Ammon's horn (tissue), 1 donor: ENCODE measurements at places on chromosomes 6 and 20.

GRCh38 chr20:15977026-15977425 is 596.2 kb downstream of the KIF16B start:
- DNase-seq = no peak

GRCh38 chr6:14772188-14772587 is 473.7 kb upstream of the JARID2 start:
- no peak for DNase-seq

- no peak for DNase-seq
Observed at GRCh38 chr6:144653885-144654505, 368.9 kb downstream of the UTRN start.

GRCh38 chr6:67475700-67476099 is 1159.4 kb upstream of the ADGRB3 start:
- DNase-seq = no peak

DNA sequence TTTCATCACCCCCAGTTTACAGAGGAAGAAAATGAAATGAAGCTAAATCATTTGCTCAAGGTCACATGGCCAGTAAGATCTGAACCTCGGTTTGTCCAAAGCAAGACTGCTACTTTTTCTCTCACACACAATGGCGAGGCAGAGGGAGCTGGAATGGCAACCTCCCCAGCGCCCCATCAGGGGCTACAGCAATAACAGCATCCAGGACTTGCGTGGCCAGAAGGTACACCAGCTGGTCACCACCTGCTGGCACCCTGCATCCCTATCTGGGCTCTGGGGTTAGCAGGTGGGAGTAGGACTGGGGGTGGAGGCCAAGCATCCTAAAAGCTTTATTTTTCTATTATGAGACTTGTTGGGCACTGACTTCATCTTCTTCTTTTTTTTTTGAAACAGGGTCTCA is 41.3 kb downstream of the TTI1 start:
- no peak for DNase-seq

GRCh38 chr6:140264431-140264830 is 890.0 kb upstream of the CITED2 start:
- DNase-seq = no peak

- no peak for DNase-seq
Observed at GRCh38 chr6:13295576-13295975, 32.8 kb downstream of the TBC1D7 start.

- peak; percentile 7 for DNase-seq
Observed at GRCh38 chr6:152428126-152428525, 209.0 kb downstream of the SYNE1 start.

DNA sequence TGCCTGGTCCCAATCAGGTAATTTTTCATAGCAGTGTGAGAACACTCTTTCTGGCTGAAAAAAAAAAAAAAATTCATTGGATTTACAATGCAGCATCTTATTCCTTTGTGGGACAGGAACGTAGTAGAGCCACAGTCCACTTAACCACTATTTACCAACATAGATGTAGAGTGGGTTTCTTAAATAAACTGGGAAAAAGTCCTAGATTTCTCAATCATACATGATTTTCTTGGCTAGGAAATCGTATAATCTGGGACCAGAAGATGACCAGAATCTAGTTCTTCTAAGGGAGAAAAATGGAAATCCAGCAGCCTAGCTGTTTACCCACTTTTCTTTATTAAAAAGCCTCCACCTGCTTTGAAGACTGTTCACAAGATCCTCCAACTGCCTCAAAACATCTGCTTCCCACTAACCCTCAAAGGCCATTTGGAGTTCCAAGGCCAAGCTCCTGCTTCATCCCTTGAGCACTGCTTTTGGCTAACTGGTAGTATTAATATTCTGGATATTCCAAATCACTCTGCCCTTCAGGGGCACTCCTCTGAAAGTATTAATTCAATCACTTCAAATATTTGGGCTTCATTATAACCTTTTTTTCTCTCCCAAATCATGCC is 70.4 kb downstream of the FYN start:
- DNase-seq = no peak

- DNase-seq = no peak
Observed at GRCh38 chr6:105744815-105745214, 341.3 kb upstream of the PRDM1 start.

DNA sequence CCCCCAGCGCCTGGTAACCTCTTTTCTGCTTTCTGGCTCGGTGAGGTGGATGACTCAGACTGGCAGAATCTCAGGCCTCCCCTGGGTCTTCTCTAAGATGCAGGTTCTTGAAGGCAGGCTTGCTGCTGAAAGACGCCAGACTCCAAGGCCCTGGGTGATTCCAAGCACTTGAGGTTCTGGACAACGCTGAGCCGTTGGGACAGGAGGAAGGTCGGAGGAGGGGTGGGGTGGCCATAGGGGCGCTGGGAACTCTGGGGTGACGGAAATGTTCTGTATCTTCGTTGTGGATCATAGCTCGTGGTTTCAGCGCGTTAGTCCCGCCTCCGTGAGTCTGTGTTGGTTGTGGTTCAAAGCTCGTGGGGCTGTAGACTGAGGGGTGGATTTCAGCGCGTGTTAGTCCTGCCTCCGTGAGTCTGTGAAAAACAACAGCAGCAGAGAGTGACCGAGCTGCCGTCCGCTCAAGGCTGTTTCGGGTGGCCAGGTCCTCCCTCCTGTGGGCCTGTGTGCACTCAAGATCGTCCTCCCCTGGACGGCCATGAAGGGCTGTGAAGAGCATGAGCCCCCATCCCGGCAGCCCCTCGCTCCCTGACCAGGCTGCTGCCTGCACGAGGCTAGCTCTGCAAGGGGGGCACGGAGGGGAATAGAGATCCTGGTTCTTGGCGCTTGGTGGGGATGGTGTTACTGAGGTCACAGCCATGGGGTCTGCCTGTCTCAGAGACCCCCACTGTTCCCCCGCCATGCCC is 7.7 kb downstream of the NTSR1 start:
- no peak for DNase-seq

DNA sequence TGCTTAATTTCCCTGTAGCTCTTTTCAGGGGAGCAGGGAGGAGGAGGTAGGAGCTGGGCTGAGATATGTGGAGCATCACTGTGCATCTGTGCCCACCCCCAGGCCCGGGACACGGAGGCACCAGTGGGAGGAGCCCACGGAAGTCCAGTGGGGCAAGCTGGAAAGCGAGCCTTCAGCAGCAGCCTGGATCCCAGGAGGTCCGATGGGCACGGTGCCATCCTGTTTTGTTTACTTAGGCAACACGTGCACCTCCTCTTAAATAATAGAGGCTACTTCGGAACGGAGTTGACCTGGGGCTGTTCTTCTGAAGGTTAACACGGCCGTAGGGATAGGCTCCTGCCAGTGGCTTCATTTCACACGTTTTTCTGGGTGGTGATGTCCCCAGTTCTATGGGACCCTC is 51.6 kb downstream of the CDH4 start:
- no peak for DNase-seq

DNA sequence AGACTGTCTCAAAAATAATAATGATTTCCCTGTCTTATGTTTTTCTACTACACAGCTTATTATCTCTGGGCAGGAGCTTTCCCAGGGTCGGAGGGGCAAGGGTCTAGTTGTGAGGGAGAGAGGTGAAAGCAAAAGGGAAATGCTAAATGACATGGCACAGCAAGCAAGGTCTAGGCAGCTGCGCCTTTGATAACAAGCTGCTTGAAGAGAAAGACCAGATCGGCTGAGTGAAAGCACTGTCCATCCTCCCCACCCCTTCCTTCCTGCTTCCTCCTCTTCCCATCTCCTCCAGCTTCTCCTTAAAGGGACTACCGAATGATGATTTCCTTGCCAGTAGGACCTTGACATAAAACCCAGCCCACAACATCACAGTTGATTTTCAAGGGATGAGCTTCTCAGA is 158.1 kb upstream of the AKAP12 start:
- no peak for DNase-seq

GRCh38 chr20:35200267-35200666 is 26.2 kb upstream of the MMP24 start:
- DNase-seq = no peak

DNA sequence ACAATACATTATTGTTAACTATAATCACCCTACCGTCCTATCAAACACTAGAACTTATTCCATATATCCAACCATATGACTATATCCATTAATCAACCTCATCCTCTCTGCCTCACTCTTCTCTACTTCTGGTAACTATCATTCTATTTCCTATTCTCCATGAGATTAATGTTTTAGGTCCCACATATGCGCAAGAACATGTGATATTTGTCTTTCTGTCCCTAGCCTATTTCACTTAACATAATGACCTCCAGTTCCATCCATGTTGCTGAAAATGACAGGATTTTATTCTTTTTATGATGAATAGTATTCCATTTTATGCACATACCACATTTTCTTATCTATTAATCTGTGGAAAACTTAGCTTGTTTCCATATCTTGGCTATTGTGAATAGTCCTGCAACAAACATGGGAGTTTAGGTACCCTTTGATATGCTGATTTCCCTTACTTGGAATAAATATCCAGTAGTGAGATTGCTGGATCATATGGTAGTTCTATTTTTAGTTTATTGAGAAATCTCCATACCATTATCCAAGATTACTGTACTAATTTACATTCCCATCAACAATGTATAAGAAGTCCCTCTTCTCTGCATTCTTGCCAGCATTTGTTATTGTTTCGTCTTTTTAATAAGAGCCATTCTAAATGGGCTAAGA is 289.4 kb upstream of the GJE1 start:
- DNase-seq = no peak

GRCh38 chr6:77425671-77426070 is 37.6 kb downstream of the HTR1B start:
- DNase-seq = no peak

DNA sequence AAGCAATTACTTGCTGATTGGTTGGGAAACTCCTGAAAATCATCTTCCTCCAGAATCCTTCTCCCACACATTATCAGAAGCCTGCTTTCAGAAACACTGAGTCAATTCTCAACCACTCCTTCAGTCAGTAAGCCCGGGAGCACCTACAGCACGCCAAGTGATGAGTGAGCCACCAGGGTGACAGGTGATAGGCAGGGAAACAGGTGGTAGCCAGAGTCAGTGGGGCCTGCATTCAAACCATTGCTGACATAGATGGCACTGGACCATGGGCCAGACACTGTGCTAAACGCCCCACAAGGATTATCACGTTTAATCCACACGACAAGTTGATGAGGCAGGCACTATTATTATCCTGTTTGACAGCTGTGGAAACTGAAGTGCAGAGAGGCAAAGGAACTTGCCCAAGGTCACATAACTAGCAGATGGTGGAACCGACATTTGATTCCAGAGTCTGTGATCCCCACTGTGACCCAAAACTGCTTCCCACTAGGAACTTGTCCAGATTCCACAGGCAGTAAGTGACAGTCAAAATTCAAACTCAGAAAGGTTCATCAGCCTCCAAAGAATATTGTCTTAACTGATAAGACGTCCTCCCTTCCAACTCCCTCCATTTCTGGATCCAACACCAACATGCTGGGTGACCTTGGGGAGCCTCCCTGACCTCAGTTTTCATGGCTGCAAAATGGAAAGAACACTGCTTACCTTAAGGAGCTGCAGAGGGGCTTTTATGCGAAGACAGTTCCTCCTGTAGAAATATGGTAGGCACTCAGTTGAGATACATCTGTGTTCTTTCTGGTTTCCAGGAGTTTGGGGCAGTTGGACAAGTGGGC is 23.9 kb upstream of the TOP1 start:
- no peak for DNase-seq

DNA sequence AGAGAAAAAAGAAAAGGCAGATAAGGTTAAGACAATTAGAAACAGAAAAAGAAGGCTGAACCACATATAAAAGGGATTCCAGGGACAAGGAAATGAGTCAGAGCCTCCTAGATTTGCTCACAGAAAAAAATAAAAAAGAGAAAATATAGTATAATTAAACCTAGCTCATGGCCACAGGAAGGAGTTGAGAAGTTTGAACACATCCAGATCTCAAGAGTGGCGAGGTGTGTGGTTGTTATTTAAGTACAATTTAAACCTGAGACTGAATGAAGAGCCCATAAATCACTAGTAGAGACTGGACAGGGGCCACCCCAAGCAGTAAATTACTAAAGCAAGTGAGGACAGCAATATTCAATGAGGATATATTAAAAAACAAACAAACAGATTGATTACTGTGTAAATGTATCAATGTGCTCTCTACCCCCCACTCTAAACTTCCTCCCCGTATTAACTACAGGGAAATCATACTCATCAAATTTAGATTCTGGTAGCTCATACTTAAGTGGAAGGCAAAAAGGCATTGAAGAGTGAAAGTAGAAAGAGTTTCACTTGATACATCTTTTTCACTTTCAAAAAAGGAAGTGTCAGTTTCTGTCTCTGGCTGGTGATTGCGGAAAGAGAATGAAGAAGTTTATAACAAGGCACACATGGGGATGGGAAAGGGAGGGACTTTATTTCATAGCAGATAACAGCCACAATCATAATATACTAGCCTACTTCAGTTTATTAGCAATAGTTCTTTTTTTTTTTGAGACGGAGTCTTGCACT is 49.3 kb upstream of the SCAF8 start:
- DNase-seq = no peak

DNA sequence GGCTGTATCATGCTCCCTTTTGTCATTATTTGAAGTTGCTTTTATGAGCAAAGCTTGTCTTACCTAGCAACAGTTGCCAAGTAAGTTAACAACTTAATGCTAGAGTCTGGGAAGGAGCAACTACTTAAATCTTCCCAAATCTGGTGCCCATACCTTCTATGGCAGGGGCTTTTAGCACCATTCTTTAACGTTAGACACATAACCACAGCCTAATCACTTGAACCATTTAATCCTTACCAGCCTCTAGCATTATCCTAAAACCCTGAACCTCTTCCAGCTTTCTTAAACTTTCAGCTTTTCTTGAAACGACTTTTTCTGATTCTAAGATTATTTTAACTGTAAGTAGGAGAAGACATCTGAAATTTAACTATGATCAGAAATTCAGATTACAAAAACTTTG is at the start of gene C6orf163:
TSS of gene C6orf163 (plus strand) at position 83 of the 400 bp plus-strand sequence. CDS start at position 370, 287 bp downstream.
- no peak for DNase-seq

DNA sequence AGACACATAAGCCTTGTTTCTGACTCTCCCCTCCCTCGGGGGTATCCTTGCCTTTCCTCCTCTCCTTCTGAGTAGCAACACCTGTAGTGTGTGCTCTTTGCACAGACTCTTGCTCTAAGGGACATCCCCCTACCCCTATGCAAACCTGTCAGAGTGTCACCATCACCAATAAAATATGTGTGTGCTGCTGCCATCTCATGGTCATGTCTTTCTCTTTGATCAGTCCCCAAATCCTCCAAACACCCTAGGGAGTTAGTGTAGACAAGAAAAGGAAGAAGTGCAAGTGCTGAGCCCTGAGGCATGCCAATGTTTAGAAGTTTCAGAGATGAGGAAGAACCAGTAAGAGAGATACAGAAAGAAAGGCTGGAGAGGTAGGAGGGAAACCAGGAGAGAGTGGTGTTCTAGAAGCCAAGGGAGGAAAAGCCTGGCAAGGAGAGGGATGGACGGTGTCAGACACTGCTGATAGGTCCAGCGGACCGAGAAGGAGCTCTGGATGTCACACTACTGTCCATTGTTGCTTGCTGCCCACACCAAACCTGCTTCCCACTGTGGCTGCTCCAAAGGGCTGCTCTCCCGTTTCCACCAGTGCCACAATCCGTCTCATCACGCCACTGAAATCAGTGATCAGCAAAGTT is 16.4 kb downstream of the TRMT6 start:
- DNase-seq = peak; percentile 52

- peak; percentile 82 for DNase-seq
Observed at GRCh38 chr6:98832284-98833056, 1.9 kb upstream of the POU3F2 start.

- no peak for DNase-seq
Observed at GRCh38 chr6:89281779-89282246, 33.3 kb downstream of the GABRR2 start.
